ENCODE measurements at places on chromosomes 11 and 22. TPM values are rescaled to one million over a fixed set of nuclear protein-coding genes. Genes with fewer than 3 reads are reported as not detected.

DNA sequence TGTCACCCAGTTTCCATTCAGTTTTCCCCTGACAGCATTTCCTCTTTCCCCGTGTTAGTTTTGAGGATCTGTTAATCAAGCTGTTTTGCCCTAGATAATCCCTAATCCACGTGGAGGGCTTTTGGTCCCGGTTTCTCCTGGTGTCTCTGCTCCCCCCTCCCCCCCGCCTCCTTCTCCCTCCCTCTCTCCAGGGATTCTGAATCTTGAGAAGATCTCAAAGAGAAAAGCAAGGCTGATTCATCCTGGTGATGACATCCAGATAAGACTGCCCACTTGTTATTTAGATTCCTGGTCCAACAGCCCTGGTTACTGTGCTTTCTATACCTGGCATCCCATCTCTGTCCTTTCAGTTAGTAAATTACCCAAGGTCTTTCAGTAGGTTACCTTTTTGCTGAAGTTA, 59.4 kb downstream of the KCNA4 start:
- DNase-seq, result no peak

DNA sequence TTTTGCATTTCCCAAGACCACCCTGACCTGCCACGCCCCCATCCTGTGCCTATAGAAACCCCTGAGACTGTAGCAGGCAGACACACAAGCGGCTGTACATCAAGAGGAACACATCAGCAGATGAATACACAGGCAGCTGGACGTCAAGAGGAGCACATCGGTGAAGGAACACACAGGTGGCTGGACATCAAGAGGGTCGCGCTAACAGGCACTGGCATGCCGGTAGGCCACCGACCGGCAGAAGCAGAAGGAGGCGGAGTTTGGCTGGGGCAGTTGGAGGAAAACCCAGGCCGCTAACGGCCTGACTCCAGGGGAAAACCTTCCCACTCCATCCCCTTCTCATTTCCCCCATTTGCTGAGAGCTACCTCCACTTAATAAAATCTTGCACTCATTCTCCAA, 5.4 kb upstream of the IPO7 start:
- DNase-seq, result no peak

GRCh38 chr22:27848005-27848404, 46.4 kb upstream of the MN1 start:
- DNase-seq, result no peak

KMT2A gene
- total RNA-seq, result 82.4 TPM

GRCh38 chr11:108019870-108020540, 11.3 kb downstream of the CUL5 start:
- DNase-seq, result no peak

DNA sequence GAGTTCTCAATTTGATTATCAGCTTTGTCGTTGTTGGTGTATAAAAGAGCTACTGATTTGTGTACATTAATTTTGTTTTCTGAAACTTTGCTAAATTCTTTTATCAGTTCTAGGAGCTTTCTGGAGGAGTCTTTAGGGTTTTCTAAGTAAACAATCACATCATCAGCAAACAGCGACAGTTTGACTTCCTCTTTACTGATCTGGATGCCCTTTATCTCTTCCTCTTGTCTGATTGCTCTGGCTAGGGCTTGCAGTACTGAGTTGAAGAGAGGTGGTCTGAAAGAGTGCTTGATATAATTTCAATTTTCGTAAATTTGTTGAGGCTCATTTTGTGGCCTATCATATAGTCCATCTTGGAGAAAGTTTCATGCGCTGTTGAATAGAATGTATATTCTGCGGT, 213.0 kb downstream of the DLG2 start:
- DNase-seq, result no peak

DNA sequence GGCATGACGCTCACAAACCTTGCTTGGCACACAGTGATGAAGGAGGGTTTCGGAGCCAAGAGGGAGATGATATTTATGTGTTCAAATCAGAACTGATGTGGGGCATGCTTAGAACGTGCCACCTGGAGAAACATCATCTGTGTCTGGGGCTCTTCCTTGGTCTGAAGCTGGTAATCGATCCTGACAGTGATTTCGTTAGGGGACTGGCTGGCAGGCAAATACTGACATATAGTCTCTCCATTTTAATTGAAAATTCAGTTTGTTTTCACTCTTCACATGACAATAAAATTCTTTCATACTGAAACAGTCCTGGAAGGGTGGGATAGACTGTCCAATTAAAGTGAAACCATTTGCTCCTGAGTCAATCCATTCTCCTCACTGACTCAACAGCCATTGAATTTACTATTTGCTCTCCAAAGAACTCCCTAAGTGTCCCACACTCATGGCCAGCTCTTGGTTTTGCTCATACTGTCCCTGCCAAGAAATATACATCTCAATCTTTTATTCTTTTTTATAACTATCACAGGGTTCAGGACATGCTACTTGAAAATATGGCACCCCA, 134.8 kb downstream of the TRPC6 start:
- DNase-seq, result no peak

COX8A gene
- total RNA-seq, result 255 TPM

TRIM48 gene
- not detected for total RNA-seq

DNA sequence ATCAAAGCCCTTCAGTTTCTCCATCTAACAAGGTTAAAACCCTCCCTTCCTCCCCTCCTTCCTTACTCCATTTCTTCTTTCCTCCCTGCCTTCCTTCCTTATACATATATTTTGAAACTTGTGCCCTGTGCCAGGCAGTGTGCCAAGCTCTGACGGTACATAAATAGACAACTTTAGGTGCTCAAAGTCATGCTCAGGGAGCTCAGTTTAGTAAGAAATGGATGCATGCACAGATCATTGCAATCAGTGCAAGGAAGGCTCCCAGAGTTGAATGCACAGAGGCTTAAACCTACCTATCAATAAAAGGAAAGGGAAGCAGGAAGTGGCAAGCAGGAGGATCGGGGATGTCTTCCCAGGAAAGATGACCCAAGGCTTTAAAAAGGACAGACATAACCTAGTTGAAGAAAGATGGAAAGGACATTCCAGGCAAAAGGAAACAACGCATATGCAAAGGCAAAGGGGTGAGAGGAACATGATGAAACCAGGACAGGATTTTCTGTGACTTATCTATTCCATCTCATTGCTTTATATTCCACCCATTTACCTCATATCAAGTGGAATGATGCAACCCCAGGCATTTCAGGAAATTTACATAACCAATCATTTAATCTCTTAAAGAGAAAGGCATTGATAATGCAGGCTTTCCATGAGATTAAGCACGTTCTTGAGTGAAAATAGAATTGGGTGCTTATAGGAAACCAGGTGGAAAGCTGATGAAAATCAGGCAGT, 13.2 kb downstream of the FZD4 start:
- DNase-seq, result no peak

DNA sequence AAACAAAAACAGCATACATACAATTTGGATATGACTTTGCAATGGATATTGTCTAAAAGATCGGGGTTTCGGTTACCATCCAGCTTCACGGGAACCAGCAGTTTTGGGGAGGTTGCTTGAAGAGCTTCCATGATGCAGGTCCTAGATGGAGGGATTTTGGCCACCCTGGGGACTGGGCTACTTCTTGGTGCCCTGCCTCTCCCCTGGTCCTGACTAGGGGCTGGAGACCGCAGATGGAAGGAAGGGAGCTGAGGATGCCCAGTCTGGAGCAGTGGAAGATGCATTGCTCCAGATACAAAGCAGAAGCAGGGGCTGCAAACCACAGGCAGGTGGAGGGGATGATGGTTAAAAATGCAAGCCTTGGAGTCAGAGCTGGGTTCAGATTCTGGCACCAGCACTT, 13.5 kb downstream of the SOX10 start:
- DNase-seq, result no peak

DNA sequence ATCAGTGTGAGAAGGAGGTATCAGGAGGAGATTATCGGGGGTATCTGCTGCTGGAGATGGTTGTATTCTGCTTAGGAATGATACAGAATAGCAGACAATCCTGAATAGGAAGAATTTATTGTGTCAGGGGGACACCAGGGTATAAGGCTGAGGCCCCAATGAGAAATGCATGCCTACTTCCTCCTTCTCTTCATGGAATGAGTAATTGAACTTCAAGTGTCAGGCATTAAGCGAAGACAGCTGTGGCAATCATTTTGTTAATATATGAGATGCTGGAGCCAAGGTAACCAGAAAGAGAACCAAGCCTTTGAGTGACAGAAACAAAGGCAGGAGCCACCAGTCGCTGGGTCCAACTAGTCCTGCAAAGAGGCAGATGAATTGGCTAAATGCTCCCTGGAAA, 49.1 kb downstream of the KIRREL3 start:
- DNase-seq, result no peak

OR4D11 gene
- not detected for total RNA-seq

PRODH gene
- 1.1 TPM for total RNA-seq

GRCh38 chr22:17866621-17867020, 92.4 kb upstream of the BID start:
- no peak for DNase-seq

DNA sequence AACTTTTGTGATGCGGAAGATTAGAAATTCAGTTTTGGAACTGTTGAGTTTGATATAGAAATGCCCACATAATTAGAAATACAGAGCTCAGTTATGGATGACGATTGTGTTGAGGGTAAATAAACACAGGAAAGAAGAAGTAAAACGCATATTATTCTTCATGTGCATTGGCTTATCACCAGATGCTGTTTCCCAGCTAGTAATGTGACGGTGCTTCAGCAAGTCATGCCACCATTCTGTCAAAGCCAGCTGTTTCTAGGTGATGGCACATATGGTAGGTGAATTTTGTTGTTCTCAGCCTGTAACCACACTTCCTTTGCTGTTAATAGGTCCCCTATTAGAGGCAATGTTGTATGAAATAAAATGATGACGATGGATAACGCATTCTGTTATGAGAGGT, 68.9 kb downstream of the C11orf65 start:
- DNase-seq, result no peak

DNAJB7 gene
- not detected for total RNA-seq

DNA sequence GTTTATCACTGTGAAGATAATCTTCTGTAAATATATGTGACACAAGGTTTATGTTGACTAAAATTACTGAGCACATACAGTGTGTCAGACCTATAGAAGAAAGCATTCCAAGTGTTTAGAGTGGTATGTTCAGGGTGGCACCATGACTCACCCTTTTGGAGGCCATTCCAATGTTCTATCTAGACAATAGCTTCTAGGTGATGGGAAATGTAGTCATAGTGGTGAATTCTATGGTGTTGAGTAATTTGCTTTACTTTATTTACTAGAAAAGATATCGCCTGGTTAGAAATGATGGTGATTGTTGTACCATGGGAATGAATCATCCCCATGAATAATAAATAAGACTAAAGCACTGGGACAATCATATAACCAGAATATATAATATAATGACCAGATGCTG, 72.9 kb upstream of the OR4C15 start:
- no peak for DNase-seq

GRCh38 chr11:47078751-47079521, 97.7 kb downstream of the ARFGAP2 start:
- no peak for DNase-seq

UPK3A gene
- total RNA-seq, result 88.9 TPM

DNA sequence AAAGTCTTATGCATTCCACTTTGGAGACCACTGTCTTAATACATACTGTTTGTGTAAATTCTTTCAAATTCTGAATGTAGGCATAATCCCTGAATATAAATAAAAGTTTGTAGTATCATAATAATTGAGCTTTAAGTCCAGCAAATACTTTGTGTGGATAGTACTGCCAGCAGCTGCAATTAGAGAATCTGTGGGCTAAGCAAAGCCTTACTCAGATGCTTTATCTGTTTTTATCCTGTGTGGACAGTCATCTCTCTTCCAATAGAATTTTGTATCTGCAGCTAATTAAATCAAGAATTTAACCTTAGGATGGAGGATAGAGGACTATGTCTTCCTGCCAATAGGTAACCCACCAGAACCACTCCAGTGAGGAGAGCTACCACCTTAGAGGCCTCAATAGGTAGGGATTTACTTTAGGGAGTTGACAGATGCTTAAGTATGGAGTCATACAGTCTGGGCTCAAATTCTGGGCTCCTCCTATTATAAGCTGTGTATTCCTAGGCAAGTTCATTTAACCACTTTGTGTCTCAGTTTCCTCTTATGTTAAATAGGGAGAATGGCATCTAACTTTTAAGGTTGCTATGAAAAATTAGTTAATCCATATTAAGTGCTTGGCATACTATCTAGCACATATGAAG, 71.1 kb downstream of the STIM1 start:
- no peak for DNase-seq

C11orf21 gene
- 0.42 TPM for total RNA-seq

GRCh38 chr11:132347156-132348090, 977.0 kb downstream of the NTM start:
- no peak for DNase-seq

GRCh38 chr11:92964471-92964870, 5.0 kb upstream of the MTNR1B start:
- no peak for DNase-seq

GRCh38 chr22:49004484-49005399, 822.9 kb downstream of the BRD1 start:
- DNase-seq, result no peak

DNA sequence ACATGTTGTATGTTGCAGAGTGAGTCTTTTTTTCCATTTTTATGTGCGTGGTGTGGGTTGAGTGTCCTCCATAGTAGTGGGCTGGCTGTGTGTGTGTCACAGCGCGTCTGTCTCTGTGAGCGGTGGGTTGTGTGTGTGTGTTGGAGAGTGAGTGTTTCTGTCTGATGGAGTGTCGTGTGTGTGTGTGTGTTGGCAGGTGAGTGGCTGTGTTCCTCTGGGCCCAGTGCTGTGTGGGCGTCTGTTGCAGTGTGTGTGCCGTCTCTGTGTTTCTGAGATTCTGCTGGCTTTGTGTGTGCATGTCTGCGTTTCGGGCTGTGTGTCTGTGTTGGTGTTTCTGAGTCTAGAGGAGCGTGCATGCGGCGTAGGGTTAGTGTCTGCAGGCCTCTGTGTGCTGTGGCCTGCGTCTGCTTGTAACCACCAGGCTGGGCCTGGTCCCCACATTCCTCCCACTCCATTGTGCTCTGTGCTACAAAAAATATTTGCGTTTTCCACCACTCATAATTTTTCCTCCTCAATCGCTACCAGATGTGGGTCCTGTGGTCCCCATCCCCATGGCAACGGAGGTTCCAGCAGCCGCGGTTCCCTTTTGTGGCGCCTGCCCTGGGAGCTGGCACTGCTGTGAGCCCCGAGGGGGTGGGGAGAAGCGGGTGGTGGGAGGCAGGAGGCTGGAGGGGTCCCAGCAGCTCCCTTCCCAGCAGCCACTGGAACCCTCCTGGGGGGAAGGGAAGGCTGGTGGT, 15.2 kb downstream of the SCARF2 start:
- DNase-seq, result no peak

DNA sequence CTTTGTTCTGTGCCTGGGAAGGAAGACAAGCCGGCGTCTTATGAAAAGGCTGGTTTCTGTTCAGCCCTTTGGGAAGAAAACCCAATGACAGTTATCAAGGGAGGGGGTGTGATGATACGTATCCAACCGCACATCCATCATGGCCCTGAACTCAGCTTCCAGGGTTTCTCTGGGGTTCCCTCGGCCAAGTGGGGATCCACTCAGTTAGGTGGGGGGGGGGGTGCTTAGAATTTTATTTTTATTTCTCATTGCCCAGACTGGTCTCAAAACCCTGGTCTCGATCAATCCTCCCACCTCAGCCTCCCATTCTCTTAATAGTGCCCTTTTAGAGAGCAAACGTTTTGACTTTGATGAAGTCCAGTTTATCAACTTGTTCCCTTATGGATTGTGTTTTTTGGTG, 25.7 kb downstream of the KCNQ1 start:
- no peak for DNase-seq
